ENCODE measurements at places on chromosomes 11 and 22.

- no peak for DNase-seq
These were observed 26.3 kb downstream of the OPCML start for GRCh38 chr11:133506023-133506422.

DNA sequence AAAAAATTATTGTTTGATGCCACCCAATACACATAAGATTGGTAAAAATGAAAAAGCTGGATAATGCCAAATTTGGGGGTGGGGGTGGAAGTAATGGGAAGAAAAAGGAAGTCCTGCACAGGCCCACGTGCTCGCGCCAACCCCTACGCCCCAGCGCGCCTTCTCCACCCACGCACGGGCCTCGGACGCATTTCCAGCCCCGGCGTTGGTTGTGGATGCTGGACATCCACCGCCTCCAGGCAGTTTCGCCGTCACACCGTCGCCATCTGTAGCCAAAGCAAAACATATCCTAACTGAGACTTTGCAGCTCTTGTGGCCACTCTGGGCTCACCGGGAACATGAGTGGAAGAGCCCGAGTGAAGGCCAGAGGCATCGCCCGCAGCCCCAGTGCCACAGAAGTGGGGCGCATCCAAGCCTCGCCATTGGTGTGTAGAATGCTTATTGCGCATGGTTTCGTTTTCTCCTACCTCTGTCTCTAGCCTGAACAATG, at the start of gene PIWIL4:
TSS of gene PIWIL4 (plus strand) at position 188 of the 490 bp plus-strand sequence. CDS start at position 339, 151 bp downstream.
- DNase-seq, result no peak

DNA sequence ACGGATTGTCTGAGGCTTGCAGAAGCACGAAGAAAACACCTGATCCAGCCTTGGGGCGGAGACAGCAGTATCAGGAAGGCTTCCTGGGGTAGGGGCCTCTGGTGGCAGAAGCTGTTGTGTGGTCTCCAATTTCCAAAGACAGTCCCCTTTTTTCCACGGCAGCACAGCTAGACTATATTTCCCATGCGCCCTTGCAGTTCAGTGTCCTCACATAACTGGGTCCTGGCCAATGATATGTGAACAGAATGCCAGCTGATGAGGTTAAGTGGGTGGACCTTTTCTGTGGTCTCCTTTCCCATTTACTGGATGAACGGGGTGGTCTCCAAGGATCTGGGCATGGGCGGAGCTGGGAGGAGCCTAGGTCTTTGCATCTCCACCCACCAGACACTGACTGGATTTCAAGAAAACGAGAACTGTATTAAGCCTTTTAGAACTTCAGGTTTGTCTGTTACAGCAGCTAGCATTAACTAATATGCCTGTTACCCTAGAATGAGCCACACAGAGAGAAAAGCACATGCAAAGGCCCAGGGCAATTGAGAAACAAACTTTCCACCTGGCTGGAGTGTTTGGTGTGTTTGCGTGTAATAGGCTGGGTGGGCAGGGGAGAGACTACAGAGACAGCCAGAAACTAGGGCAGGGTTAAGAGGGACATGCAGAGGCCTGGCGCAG, 6.2 kb downstream of the GAL3ST1 start:
- no peak for DNase-seq

- no peak for DNase-seq
These were observed 47.6 kb downstream of the SCGB1A1 start for GRCh38 chr11:62466444-62466843.

DNA sequence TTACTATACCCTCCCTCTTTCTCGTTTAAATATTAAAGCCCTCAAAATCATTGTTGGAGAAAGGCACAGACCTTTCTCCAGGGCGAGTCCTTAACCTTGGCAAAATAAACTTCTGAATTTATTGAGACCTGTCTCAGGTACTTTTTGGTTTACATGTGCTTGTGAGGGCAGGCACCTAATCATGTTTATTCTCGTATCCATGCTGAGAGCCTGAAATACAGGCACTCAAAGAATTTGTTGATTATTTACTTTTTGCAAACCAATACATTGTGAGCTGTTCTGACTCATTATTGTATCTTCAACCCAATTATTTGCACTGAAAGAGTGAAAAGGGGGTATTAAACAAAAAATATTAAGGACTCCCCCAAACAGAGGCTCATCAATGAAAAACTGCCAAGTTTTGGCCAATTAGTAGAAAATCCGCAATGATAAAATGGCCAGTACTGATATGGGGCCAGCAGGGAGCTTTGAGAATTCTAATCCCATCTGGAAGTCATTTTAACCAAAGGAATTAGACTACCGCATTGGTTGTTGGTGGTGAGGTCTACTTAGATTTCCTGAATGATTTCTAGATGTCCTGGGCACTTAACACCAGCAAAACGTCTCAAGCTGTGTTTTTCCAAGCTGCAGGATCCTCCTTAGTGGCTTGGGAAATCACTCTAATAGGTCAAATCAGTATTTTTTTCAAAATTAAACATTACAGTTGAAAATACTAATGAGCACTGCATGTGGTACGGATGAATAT, 157.3 kb downstream of the SWAP70 start:
- DNase-seq, result no peak

- peak; percentile 57 for DNase-seq
These were observed 646.0 kb downstream of the OPCML start for GRCh38 chr11:132886335-132886734.

DNA sequence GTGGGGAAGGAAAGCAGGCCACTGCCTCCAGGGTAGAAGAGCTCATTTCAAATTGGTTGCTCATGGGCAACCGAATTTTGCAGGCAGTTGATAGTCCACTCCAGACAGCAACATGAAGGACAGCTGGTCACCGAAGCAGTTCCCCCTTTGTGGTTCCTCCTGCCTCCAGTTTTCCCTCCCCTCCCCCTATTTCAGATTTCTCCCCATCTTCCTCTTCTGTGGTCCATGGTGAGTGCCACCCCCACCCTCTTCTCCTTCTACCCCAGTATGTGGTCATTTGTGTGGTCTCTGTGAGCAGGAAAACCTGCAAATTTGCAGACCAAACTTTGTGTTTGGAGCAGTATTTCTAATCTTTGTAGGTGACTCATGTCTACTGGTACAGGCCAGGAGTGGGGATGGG, 38.2 kb upstream of the PAK1 start:
- DNase-seq, result no peak

GRCh38 chr11:93567401-93567895, 24.3 kb upstream of the SMCO4 start:
- DNase-seq, result no peak

- DNase-seq, result no peak
These were observed 19.4 kb upstream of the ANO5 start for GRCh38 chr11:22173532-22173931.

GRCh38 chr22:26972286-26972685, 314.9 kb downstream of the MIAT start:
- DNase-seq, result no peak

DNA sequence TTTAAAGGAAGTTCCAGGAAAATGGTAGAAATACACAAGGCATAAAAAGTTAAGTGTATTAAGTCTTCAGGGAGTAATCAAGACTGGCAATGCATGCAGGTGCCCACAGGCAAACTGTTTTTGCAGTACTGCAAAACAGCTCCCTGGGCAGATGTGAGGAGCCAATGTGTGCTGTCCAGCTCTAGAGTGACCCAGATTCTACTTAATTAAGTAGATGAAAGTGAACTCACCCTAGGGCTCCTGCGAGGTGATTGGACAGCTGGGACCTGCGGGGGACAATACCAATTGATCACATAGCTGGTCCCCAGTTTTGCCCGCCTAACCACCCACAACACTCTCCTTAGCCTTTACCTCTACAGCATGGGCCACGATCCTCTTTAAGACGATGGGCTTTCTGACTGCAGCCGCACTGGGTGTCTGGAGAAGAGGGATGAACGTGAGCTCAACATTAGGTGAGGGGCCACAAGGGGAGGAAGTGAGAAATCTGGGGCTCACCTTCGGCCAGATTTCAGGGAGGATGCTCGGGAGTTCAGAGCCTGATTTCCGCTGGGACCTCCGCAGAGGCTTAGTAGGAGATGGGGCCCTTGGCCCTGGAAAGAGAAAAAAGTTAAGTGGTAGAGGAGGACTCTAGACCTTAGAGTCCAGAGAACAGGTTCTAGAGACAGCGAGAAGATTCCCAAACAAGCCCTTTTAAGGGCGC, 556 bp downstream of the CDCA5 start:
- DNase-seq, result no peak

DNA sequence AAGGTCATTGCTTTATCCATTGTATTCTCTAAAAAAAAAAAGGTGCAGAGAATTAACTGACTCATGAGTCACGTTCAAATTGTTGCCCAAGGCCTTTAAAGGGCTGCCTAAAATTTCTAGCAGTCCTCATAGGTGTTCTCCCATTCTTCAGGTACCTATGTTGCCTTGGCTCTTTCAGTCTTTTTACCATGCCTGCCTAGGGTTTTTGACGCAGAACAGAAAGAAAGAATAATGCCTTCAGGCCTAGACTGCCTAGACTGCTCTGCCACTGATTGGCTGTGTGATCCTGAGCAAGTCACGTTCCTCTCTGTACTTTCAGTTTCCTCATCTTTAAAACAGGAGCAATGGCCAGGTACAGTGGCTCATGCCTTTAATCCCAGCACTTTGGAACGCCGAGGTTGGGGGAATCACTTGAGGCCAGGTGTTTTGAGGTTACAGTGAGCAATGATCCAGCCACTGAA, 21.5 kb downstream of the CTSC start:
- DNase-seq, result no peak

DNA sequence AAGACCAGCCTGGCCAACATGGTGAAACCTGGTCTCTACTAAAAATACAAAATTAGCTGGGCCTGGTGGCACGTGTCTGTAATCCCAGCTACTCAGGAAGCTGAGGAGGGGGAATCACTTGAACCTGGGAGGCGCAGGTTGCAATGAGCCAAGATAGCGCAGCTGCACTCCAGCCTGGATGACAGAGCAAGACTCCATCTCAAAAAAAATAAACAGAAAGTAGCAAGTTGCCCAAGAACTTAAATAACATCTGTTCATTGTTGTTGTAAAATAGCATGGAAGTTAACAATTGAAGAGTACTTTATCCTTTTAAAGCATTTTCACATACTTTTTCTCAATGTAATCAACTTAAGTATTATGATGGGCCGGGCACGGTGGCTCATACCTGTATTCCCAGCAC, 5.7 kb downstream of the AMBRA1 start:
- no peak for DNase-seq

- DNase-seq, result peak; percentile 24
These were observed 12.5 kb downstream of the NPTXR start for GRCh38 chr22:38831166-38831945.

GRCh38 chr11:36929401-36929800, 331.4 kb upstream of the RAG2 start:
- no peak for DNase-seq

GRCh38 chr11:5892908-5893307, at the start of gene OR52E5:
Gene OR52E5, plus strand, starts transcription at chr11:5893208. Its CDS starts 7,569 bp downstream, at chr11:5900777.
- DNase-seq, result no peak

- DNase-seq, result no peak
These were observed 16.4 kb downstream of the IFITM10 start for GRCh38 chr11:1733716-1734640.

DNA sequence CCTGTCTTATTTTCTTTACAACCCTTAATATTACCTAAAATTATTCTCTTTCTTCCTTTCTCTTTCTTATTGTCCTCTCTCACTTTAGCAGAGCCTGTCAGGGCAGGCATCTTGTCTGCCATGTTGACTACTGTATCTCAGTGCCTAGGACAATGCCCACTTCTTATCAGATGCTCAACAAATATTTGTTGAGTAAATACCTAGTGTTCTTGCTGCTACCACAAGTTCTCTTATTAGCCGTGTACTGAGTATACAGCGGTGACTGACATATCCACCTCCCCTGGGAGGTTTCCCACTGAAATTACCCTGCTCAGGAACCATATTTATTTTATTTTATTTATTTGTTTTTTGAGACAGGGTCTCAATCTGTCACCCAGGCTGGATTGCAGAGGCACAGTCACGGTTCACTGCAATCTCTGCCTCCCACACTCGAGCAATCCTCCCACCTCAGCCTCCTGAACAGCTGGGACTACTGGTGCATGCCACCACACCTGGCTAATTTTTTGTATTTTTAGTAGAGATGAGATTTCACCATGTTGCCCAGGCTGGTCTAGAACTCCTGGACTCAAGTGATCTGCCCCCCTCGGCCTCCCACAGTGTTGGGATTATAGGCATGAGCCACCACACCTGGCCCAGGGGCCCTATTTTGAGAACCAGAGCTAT, 6.7 kb downstream of the HPX start:
- no peak for DNase-seq

DNA sequence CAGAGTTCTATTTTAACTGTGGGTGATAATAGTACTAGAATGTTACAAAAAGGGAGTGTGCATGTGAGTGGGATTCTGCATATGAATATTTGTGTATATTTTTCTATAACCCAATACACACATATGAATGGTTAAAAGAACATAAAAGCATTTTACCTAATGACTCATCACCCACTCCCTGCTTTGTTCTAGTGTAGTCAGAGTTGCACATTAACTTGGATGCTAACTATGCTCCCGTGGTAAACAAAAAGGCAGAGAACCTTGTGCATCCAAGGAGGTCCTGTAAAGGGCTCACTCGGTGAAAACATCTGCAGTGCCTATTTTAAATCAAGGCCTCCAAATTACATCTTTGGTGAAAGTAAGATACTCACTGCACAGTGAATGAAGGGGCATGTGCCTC, 1289.4 kb downstream of the LRRC4C start:
- no peak for DNase-seq

DNA sequence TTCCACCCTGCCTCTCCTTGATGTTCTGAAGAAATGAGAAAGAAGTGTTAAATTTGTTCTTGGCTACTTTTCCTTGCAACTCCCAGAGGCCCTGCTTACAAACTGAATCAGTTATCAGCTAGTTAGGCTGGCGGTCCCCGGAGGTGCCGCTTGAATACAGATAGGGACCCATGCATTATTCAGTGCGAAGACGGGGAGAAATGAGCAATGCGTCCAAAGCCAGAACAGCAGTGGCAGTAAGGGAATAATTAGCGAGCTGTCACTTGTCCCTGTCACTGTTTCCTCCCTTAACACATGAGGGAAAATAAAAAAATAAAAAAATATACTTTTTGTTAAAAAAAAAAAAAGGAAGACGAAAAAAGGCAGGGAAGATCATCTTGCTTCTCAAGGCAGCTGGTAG, 528.1 kb downstream of the MN1 start:
- no peak for DNase-seq

DNA sequence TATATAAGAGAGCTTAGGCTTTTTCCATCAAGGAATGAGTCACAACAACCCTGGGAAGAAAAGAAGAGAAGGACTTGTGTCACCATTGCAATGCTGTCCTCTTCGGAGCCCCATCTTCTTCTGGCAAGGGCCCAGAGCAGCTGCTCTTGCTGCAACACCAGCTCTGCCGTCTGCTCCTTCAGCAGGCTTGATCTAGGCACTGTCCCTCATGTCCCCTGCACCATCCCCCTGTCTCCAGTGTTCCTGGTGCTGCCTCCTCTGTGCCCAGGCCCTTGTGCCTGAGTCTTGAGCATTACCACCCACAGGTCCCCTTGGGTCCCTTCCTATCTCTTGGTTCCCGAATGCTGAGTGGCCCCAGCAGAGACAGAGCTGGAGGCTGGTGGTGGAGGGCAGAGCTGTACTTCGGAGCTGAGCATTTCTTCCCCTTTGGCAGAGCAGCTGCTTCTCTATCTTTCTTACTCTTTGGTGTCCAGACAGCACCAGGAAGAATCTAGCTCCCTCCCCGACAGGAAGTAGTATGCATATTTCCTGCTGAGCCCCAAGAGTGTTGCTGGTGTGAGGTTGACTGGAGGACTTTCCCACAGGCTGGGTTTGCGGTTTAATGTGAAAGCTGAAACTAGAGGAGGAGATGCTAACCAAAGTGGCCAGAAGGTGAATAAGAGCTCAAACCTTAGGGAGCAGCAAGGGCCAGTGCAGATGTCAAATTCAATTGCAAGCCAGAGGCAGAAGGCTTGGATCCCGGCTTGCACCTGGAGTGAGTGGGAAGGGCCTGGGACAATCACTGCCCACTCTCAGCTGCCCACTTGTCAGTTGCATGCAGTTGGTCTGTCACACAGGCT, 27.8 kb downstream of the WEE1 start:
- peak; percentile 94 for DNase-seq

GRCh38 chr11:124878759-124879492, 13.7 kb downstream of the ROBO3 start:
- DNase-seq, result no peak
